ENCODE measurements at places on chromosomes 16 and 17. TPM values are rescaled to one million over a fixed set of nuclear protein-coding genes. Genes with fewer than 3 reads are reported as not detected.

Gene SYNGR2
- 186 TPM for total RNA-seq

Gene MYH13
- not detected for total RNA-seq

Gene ABCA10
- 0.60 TPM for total RNA-seq

DNA sequence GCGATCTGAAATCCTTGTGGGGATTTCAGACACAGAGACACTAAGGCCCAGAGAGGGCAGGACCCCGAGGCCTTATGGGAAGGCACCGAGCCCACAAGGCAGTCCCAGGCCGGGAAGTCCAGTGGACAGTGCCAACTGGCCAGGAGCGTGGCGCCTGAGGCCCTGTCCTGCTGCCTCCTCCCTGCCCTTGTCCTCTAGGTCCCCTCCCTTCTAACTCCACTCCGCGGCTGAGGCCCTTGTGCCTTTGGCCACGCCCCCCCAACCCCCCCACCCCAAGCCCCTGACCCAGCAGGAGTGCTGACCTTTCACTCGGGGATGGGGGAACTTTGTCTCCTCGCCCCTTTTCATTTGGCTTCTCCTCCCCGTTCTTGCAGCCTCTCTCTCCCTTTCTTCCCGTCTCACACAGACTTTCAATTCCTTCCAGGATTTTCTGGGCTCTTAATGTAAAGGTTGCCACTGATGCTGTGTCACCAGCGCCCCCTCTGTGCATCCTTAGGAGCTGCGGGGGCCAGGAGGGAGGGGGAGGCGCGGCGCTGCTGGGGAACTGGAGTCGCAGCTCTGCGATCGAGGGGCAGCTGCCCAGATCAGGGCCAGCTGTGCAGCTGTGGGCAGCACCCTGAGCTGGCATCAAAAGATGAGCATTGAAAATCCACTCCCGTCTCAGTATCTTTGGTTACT, 29.1 kb downstream of the CRHR1 start:
- no peak for DNase-seq

GRCh38 chr16:70728150-70728549, 42.3 kb upstream of the MTSS2 start:
- DNase-seq: no peak

DNA sequence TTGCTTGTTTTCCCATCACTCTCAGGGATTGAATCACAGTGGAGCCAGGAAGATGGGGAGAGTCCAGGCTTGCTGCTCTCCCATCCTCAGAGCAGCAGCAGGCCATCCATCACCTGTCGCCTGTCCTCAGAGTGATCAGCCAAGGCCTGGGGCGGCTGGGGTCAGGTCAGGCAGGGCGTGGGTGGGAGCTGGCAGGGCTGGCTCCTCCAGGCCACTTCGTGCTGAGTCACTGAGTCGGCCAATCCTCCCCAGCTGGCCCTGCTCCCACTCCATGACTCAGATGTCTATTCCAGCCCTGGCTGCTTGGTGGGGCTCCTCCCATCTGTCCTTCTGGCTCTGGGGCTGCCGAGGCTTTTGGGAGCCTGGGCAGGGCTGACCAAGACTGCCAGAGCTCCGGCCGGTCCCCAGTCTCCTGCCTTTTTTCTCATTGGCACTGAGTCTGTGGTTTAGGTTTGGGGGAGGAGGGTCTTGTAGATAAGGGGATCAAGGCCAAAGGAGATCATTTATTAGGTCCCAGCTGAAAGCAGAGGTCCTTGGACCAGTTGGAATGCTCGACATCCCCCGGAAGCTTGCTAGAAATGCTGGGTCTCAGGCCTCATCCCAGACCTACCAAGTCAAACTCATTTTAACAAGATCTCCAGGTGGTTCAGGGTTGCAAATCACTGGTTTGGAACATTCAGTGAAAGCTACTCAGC, 72.7 kb downstream of the ABCC1 start:
- DNase-seq: no peak

- DNase-seq: no peak
Observed at GRCh38 chr16:3675601-3676130, 21.2 kb downstream of the DNASE1 start.

Gene ACAP1
- total RNA-seq: 216 TPM

Gene NKIRAS2
- 29.4 TPM for total RNA-seq

DNA sequence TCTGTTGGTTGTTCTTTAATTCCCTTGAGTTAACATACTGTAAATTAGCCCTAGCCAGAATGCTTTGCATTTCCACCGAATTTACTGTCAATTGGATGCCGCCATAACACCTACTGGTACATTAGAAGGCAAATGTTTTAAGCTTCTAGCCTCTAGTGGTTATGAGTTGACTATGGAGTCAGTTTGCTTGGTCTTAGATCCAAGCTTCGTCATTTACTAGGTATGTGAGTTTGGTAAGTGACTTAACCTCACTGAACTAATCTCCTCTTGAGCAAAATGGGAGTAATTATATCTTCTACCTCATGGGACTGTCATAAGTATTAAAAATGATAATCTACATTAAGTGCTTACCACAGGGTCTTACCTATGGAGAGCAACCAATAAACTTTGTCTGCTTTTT, 20.4 kb upstream of the CDH11 start:
- DNase-seq: no peak

Gene SCIMP
- total RNA-seq: 0.22 TPM

- no peak for DNase-seq
Observed at GRCh38 chr16:69553332-69553731, 12.4 kb upstream of the NFAT5 start.

GRCh38 chr17:69539781-69540319, 125.4 kb downstream of the MAP2K6 start:
- DNase-seq: no peak

DNA sequence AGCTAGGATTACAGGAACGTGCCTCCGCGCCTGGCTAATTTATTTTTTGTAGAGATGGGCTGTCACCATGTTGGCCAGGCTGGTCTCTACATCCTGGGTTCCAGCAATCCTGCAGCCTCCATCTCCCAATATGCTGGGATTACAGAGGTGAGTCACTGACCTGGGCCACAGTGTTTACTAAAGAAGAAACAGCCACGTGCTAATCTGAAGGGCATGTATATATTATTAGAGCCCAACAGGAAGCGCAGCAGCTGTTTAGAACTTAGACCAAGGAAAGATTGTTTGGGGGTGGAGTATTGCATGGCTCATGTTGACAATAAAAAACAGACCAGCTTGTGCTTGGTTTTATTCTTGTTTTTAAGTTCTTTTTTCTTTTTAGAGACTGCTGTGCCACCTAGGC, 60.2 kb downstream of the HAPSTR1 start:
- no peak for DNase-seq

- no peak for DNase-seq
Observed at GRCh38 chr16:54102888-54103866, 183.4 kb downstream of the IRX3 start.

Gene SRCAP
- total RNA-seq: 76.3 TPM

- DNase-seq: no peak
Observed at GRCh38 chr17:48486557-48486956, 44.3 kb downstream of the HOXB1 start.

DNA sequence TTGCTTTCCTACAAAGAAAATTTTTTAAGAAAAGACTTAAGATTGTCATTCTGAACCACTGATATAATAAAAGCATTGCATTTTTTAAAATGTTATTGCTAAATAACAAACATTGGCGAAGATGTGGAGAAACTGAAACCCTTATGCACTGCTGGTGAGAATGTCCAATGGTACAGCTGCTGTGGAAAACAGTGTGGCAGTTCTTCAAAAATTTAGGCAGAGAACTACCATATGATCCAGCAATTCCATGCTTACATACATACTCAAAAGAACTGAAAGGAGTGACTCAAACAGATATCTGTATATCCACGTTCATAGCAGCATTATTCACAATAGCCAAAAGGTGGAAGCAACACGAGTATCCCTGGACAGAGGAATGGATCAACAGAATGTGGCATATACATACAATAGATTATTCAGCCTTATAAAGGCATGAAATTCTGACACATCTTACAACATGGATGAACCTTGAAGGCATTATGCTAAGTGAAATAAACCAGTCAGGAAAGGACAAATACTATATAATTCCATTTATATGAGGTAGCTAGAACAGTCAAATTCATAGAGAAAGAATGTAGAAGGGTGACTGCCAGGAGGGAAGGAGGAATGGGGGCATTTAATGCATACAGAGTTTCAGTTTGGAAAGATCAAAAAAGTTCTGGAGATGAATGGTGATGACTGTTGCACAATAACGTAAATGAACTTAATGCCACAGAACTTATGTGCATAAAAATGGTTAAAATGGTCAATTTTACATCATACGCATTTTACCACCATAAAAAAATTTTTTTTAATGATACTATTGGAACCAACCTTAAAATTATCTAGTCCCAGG, 92.1 kb downstream of the CACNG1 start:
- DNase-seq: no peak

DNA sequence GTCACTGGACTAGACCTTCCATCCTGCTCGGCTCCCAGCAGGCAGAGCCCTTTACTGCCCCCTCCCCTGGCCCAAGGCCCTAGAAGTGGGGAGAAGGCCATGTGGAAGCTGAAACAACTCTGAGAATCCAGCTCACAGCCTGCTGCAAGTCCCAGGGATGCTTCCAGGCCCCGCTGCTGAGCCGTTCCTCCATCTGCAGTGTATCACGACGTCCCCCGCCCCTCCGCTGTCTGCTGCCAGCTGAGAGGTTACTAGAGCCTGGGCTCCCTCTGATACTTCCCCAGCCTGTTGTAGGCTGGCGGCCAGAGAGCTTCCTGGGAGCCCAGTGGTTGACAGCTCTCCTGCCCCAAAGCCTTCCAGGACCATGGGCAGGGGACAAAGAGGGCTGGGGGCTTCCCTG, 118.2 kb downstream of the MGAT5B start:
- DNase-seq: no peak

Gene GPR142
- not detected for total RNA-seq

- DNase-seq: no peak
Observed at GRCh38 chr16:4176906-4177417, 60.7 kb upstream of the ADCY9 start.

DNA sequence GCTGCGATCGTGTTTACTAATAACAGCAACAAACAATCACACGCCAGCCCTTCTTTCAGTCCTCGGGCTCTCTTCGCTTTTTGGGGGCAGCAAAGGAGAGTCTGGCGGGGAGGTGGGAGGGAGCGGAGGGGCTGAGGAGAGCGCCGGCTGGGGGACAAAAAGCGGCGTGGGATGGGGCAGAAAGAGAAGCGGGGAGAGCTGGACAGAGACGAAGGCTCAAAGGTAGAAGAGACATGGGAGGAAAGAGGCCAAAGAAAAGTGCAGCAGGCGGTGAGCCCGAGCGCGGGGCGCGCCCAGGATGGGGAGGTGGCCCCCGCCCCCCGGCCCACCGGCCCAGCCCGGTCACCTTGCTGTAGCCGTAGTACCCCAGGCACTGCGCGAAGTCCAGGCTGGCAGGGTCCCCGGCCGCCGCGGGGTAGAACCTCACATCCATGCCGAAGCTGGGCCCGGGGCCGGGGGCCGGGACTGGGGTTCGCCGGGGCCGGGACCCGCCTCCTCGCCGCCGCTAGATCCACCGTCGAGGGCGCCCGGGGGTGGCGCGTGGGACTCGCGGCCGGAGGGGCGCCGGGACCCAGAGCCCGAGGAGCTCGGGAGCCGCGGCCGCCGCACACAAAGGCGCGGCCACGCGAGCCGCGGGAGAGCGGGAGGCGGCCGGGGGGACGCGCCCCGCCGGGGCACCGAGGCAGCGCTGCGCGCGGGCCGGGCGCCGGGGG, 496 bp downstream of the TOX3 start:
- no peak for DNase-seq

Gene NTN1
- total RNA-seq: 0.33 TPM

Gene IGF2BP1
- total RNA-seq: 0.24 TPM

- DNase-seq: no peak
Observed at GRCh38 chr17:18004345-18004744, 31.7 kb downstream of the DRC3 start.

Gene STH
- total RNA-seq: not detected

Gene OR4D1
- total RNA-seq: 0.26 TPM

DNA sequence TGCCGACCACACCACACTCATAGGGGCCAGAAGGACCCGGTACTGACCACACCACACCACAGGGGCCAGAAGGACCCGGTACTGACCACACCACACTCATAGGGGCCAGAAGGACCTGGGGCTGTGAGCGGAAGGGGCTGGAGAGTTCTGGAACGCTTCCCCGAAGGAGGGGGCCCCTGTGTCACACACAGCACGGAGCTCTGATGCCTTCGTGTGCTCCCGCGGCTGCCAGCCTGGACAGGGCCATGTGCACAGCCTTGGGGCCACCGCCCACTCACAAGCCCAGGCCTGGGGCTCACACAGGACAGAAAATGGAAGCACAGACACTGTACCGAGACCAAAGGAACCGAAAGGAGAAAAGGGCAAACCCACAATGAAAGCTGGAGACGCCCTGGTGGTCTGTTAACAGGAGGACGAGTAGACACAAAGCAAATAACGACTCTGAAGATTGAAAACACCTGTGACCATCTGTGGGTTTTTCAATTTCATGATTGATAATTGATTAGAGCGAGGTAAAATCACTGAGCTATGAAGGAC, 106.5 kb upstream of the METRNL start:
- no peak for DNase-seq

Gene ANKRD40
- total RNA-seq: 48.5 TPM

Gene SOX9
- total RNA-seq: not detected

- DNase-seq: no peak
Observed at GRCh38 chr16:5031601-5032000, 2.1 kb downstream of the NAGPA start.

GRCh38 chr17:9959377-9959981, 54.4 kb upstream of the RCVRN start:
- no peak for DNase-seq

DNA sequence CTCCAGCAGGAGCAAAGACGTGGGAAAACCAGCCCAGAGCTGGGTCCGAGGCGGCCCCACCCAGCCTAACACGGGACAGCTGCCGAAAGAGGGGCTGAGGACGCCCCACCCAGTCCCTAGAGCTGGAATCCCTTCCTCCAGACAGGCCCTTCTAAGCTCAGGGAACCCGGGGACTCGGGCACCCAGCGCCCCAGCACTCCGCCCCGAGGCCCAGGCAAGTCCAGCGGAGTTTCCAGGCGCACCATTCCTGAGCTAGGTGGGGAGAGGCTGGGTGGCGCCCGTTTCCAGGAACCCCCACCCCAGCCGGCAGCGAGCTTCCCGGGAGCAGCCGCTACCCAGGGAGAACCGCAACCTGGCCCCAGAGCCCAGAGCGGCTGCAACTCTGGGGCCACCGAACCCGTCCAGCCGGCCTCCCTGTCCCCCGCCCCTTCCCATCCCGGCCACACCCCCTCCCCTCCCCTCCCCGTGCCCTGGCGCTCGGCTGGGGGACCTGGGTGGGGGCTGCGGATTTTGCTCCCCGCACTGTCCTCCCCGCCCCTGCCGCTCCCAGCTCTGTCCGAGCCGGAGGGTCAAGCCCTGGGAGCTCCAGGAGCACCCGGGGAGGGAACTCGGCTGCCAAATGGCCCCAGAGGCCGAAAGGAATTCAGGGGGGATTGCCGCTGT, 536 bp downstream of the TMC6 start:
- no peak for DNase-seq

GRCh38 chr17:73623818-73624217, 20.4 kb downstream of the SDK2 start:
- no peak for DNase-seq

Measured in CD8-positive, alpha-beta memory T cell (primary cell).